ENCODE measurements at places on chromosomes 6 and 20.

DNA sequence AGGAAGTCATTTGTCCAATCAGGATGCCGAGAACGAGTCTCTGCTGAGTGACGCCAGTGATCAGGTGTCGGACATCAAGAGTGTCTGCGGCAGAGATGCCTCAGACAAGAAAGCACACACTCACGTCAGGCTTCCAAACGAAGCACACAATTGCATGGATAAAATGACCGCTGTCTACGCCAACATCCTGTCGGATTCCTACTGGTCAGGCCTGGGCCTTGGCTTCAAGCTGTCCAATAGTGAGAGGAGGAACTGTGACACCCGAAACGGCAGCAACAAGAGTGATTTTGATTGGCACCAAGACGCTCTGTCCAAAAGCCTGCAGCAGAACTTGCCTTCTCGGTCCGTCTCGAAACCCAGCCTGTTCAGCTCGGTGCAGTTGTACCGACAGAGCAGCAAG, 281.5 kb downstream of the TSHZ2 start:
- no peak for DNase-seq

GRCh38 chr6:92201618-92202017, 1217.7 kb downstream of the EPHA7 start:
- DNase-seq: no peak

GRCh38 chr20:41089555-41089954, 47.8 kb upstream of the PLCG1 start:
- no peak for DNase-seq

- DNase-seq: no peak
Observed at GRCh38 chr20:14622796-14623195, 285.4 kb upstream of the FLRT3 start.

DNA sequence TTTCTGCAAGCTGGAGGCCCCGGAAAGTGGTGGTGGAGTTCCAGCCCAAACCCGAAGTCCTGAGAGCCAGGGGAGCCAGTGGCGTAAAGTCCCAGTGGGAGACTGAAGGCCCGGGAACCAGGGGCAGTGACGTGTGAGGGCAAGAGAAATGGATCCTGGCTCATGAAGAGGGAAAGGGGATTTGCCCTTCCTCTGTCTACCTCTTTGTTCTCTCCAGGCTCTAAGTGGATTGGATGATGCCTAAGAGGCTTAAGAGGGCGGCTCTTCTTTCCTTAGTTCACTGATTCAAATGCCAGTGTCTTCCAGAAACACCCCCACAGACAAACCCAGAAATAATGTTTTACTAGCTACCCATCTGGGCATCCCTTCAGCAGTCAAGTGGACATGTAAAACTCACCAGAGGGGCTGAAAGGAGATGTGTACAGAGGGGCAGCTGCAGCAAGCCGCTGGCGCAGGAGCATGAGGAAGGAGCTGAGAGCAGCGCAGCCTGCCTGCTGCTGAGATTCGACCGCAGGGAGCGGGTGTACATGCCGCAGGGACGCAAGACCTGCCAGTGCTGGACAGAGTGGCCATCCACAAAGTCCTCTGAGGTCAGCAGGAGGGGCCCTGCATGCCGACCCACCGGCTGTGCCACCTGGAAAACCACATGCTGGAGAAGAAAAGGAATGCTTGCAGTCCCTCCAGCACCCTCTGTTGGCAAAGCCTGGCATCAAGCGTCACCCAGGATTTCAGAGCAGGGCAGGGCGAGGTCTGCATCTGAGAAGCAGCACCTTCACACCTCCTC, 29.5 kb downstream of the CDYL start:
- DNase-seq: peak; percentile 40

DNA sequence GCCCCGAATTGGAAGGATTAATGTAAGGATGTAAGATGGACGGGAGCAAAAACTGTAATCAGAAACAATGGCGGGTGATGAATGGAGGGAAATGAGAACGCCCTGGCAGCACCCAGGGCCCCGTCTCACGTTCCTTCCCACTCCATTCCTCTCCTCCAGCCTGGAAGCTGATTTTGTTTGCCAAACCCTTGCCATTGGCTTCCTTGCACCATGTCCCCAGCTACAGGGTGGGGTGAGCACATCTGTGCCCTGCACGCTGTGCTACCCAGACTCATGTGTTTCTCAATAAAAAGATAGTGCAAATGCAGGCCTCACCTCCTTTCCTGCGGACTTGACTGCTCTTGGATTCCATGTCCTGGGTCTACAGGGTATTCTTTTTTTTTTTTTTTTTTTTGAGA, 26.7 kb downstream of the SCP2D1 start:
- no peak for DNase-seq

DNA sequence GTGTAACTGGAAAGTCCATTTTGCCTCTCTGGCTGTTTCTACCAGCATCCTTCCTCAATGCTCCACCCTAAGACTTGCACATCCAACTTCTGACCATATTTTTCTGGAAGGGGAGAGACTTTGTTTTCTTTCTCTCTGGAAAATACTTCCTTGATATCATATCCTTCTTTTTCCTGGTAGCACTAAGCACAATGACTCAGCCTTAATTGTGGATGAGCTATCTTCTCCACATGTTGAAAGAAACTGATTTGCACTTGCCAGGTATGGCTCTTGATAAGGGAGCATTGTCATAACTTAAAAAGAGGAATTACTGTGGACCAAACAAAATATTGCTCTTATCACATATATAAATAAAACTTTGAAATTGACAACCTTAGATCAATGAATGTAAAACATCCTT, 30.1 kb upstream of the IBTK start:
- DNase-seq: no peak

GRCh38 chr6:93036835-93037234, 382.5 kb downstream of the EPHA7 start:
- no peak for DNase-seq

DNA sequence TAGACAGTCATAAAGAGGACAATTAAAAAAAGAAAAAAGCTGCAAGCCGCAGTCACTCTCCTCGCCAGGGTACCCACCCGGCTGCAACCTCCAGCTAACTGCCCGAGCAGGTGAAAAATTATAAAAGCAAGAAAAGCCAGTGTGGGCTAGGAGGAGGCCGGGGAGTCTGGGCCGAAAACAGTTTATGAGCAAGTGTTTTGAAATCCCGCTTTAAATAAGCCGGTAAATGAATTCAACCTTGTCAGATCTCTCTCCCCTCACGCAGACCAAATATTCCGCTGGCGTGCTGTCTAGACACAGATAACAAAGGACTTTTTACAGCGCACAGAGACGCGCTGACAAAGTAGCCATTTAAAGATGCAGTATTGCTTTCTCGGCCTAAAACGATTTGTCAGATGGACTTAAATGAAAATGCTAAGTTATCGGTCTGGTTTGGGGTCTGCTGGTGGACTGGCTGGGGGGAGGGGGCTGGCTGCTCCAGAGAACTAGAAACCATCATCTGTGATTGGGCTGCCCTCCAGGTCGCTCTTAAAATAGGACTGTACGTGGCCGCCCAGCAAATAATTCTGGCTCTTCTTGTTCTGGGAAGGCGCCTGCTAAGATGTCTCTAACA, 24.6 kb downstream of the PMEPA1 start:
- DNase-seq: peak; percentile 37

DNA sequence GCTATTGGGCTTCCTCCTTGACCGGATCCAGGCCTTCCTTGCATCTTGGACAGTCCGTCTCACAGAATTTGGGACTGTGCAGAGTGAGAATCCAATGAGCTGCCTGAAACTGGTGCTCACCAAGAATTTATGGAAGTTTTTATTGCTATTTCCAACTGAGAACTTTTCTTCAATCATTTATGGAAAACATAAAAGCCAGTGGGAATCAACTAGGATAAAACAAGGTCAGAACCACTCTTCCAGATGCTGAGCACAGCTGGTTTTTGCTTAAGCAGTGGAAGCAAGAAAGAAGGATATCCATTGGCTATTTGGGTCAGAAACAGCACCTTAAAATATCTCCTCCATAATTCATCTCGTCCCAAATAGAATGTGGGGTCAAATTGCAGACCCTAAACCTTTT, 74.2 kb downstream of the CD83 start:
- no peak for DNase-seq

DNA sequence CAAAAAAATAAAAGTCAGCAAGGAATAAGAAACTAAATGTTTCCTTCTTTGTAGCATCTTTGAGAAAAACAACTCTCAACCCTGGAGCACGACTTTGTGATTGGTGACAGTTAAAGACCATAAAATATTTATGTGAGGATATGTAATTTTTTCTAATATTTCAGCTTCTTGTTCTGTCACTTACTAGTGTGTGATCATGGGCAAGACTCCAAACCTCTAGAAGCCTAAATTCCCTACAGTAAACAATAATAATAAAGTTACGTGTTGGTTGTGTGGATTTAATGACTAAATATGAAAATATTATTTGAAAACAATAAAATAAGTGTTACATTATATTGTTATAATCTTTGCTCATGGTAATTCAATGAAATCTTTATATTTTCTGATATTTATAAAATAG, 735.6 kb upstream of the MARCKS start:
- DNase-seq: no peak

- no peak for DNase-seq
Observed at GRCh38 chr6:70819646-70820045, 137.2 kb downstream of the B3GAT2 start.

DNA sequence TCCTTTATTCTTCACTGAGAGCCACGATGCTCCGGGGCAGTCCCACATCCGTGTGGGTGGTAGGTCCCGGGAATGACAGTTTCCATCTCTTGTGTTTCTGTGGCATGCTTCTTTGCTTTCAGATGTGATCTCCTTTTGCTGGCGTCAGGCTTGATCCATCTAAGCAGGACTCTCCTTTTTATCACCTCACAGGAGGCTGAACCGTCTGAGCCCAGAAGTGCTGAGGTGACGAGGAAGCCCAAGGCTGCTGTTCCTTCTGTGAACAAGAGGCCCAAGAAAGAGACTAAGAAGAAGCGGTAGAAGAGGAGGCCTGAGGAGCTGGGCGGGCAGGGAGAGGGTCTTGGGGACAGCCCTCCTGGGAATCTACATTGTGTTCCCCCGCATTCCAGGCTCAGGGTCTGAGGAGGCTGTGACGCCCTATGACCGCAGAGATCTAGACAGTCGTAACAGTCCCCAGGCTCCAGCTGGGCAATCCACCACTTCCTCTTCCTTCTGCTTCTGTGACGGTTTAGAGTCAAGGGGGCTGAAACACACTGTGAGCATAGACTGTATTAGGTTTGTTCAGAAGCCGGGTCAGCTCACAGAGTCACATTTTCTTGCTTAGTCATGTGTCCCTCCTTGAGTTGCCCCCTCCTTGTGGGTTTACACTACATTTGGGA, 26.8 kb downstream of the MANBAL start:
- DNase-seq: no peak

DNA sequence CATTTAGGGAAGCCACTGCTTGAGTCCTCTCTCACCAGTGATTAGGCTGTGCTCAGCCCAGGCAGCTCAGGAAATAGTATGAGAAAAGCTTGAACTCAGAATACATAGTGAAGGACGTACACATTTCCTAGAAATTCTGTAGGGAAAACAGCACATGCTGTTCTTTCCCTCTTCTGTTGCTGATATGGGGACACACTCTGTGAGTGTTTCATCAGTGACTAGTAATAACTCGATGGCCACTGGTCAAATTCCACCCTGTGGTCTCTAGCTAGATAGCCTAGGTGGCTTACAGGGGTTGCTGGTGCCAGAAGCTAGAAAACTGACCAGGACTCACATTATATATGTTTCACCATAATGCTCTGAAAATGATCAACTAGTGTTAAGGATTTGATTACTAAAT, 259.8 kb upstream of the SOX4 start:
- no peak for DNase-seq

DNA sequence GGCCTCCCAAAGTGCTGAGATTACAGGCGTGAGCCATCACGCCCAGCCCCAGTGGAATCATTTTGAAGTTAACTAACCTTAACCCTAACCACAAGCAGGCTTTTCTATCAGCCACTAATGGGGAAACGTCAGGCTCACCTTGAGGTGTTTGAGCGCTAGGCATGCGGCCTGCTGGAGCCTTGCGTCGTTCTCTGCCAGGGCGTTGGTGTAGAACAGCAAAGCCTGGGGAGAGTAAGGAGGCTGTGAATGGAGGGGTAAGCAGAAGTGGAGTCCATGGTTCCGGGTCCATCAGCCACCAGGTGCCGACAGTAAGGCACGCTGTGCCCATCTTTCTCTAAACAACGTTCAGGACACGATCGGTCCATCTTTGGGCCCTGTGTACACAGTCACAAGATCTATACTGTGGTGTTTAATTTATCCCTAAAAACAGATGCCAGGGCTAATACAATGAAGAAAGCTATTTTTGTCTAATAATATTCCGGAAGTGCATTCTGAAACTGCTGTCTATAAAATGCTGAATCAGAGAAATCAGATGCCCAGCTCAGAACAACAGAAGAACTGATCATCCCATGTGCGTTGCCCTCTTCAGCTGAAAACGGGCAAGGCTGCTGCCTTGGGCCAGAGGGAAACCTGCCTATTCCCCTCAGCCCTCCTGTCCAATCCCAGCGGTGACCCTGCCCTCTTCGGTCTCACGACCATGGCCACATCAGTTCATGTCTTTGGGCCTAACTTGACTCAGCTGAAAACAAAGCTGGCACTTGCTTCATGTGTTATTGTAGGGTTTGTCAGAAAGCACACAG, 79.6 kb downstream of the PTPN1 start:
- DNase-seq: no peak

DNA sequence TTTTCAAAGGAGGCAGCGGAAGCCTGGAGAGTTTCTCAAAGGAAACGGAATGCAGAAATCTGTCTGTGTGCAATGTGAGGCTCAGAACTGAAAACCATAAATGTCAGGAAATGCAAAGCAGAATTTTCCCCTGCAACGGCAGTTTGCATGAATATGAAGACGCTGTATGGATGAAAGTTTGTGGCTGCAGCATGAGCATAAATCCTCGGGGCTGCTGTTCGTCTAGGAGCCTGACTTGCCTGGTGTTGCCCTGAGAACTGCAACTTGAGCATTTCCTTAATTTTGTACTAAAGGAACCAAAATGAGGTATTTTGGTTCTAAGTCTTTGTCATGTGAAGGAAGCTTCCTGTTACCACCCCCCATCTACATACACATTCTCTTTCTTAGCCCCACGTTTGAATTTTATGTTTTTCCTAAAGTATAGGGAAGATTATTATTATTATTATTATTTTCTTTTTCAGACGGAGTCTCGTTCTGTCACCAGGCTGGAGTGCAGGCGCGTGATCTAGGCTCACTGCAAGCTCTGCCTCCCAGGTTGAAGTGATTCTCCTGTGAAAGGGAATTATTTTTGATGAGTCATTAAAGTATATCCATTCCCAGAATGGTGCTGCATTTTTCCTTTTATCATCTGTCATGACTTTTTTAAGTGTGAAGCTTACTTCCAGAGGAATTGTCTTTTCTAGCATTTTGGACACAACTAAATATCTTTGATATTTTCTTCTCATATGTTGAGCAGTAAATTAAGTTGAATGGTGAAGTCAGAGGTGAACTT, 33.1 kb downstream of the MTHFD1L start:
- no peak for DNase-seq

DNA sequence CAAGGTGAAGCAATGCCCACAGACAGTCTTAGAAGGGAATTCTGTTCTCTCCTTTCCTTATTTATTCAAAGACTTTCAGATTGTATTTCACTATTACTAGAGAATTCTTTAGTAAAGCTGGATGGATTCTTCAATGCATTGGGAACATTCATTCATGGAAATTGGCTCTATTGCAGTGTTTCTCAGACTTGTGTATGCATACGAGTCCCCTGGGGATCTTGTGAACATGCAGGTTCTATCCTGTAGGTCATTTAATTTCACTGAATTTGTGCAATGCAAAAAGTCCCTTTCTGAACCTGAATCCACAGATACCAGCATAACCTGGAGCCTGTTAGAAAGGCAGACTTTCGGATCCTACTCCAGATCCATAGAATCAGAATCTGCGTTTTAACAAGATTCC, 160.9 kb upstream of the AHI1 start:
- no peak for DNase-seq
